ENCODE measurements at places on chromosomes 6 and 20.

GRCh38 chr6:169808608-169808967 lies 57.2 kb downstream of the ERMARD start:
- no peak for DNase-seq

- DNase-seq: no peak
These were observed 326 bp upstream of the BCL2L1 start for GRCh38 chr20:31723069-31723318.

- DNase-seq: no peak
These were observed 313.3 kb downstream of the RNGTT start for GRCh38 chr6:88650029-88650619.

DNA sequence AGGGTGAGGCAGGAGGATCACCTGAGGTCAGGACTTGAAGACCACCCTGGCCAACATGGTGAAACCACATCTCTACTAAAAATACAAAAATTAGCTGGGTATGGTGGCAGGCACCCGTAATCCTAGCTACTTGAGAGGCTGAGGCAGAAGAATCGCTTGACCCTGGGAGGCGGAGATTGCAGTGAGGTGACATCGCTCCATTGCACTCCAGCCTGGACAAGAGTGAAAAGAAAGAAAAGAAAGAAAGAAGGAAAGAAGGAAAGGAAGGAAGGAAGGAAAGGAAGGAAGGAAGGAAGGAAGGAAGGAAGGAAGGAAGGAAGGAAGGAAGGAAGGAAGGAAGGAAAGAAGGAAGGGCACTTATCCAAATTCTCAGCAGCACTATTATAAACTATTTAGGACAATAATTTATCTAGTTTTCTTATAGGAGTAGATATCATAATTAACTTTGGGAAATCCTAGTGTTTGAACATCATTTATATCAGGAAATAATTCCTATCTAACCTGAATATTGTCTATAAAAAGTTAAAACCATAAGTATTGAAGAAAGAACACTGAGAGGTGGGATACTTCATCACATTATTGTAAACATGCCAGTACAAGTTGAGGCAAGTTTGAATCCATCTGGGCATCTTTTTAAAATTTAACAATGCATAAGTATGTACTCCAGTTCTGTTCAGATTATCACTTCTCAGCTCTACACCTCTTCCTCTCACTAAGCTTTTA lies 305.5 kb downstream of the SLC35F1 start:
- DNase-seq: no peak

GRCh38 chr6:73328790-73329189 lies 25.3 kb downstream of the DPPA5 start:
- no peak for DNase-seq

DNA sequence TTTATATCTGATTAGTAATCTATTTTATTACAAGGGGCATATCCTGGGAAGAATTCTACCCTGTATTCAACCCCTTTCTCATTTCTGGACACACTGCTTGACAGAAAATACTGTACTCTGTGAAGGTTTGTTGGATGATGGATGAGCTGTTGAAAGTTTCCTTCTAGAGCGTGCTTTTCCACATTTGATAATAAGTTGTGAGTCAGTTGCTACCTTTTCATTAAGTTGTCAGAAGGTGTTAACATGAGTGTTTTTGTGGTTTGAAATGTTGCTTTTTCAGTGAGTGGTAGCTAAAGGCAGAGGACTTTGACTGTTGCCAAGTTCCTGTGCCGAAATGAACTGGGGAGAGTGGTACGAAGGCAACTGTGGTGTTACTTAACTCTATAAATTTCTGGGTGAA lies 3.9 kb upstream of the ECI2 start:
- DNase-seq: no peak

- DNase-seq: no peak
These were observed 12.1 kb downstream of the PRPH2 start for GRCh38 chr6:42710316-42710715.
